ENCODE measurements at places on chromosomes 16 and 17.

DNA sequence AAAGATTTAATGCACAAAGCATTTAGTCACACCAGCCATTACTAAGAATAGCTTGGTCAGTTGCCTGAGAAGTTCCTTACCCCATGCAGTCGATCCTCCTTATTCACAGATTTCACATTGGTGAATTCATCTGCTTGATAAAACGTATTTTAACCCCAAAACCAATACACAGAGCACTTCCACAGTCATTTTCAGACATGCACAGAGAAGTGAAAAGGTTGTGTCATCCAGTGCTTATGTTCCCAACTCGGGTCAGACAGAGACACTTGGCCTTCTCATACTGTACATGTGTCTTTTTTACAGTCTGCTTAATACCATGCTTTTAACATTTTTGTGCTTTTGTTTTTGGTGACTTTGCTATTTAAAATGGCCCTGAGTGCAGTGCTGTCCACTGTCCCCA lies 219.7 kb downstream of the SPECC1 start:
- no peak for DNase-seq

GRCh38 chr16:28932339-28933141 lies 769 bp downstream of the CD19 start:
- DNase-seq: no peak

DNA sequence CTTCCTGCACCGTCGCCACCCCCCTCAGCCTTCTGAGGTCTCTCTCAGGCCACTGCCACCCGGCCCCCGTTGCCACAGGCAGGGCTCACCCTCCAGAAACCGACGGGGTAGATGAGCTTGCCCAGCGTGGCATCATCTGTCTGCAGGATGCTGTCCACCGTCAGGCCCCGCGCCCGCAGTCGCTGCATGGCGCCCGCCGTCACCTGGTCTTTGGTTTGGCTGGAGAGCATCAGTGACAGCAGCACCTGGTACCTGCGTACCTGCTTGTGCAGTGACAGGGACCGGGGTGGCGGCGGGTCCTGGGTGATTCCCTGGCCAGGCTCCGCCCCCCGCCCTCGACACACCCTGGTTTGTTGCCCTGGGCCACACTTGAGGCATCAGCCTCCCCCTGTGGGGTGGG lies 3.1 kb downstream of the NTHL1 start:
- DNase-seq: no peak

- DNase-seq: no peak
Observed at GRCh38 chr17:2828397-2829038, 32.3 kb downstream of the RAP1GAP2 start.

GRCh38 chr16:86300746-86301481 lies 209.4 kb upstream of the FOXF1 start:
- no peak for DNase-seq

- no peak for DNase-seq
Observed at GRCh38 chr16:47046726-47047523, 73.5 kb upstream of the DNAJA2 start.

DNA sequence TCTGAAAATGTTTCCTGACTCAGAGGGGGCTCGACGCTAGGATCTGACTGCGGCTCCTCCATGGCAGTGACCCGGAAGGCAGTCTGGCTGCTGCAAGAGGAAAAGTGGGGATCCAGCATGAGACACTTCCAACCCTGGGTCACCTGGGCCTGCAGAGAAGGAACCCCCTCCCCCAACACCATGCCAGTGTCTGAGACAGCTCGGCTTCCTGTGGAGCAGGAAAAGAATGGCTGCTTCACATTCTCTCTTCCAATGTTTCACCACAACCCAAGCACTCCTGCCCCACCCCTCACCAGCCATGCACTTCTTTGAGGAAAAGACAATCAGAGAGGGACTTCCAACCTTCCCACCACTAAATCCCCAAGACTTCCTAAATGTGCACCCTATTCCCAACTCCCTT lies 10.8 kb downstream of the TP53 start:
- DNase-seq: no peak

DNA sequence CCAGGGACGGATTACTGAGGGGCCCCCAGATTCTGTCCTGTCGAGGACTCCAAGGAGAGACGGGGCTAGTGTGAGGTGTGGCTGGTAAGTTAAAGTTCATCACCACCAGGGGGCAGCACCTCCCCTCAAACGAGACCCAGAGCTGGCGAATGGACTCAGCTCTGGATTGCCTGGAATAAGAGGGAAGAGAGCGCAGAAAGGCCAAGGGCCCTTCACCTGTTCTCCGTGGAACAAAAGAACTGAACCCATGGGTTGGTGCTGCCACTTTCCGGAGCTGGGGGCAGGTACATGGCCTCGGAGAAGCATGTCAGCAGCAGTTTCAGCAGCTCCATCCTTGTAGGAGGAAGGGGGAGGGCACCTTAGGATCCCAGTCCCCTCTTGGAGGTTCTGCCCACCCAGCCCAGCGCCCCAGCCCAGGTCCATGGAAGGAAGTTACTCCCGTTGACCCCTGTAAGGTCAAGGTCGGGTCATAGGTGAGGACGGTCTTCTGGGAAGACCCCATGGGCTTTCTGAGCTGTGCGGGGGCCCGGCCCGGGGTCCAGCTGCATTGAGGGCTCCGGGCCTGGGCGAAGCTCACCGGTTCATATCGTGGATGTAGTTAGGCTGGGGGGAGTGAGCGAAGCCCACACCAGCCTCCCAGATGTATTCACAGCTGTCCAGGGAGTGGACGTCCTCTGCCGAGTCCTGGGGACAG lies 10.8 kb downstream of the HID1 start:
- DNase-seq: peak; percentile 85

DNA sequence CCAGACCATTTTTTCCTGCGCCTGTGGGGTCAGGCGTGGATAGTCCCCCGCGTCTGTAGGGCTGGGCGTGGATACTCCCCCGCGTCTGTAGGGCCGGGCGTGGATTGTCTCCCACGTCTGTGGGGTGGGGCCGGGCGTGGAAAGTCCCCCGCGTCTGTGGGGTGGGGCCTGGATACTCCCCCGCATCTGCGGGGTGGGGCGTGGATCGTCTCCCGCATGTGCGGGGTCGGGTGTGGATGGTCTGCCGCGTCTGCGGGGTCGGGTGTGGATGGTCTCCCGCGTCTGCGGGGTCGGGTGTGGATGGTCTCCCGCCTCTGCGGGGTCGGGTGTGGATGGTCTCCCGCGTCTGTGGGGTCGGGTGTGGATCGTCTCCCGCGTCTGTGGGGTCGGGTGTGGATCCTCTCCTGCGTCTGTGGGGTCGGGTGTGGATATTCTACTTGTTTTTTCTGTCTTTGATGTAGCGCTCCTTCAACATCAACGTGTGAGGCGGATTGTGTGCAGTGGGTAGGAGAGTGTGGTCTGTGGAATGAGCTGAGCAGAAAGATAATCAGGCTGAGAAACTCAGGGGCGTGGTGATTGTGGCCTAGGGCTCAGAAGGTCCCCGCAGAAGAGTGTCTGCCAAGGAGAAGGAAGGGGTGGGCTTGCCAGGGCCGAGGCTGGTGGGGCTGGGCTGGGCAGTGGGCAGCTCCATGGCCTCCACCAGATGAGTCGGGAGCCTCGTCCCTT lies 3.2 kb downstream of the GNPTG start:
- DNase-seq: no peak

Data from caudate nucleus (tissue), 63 donors.